ENCODE measurements at places on chromosomes 7 and 10.

DNA sequence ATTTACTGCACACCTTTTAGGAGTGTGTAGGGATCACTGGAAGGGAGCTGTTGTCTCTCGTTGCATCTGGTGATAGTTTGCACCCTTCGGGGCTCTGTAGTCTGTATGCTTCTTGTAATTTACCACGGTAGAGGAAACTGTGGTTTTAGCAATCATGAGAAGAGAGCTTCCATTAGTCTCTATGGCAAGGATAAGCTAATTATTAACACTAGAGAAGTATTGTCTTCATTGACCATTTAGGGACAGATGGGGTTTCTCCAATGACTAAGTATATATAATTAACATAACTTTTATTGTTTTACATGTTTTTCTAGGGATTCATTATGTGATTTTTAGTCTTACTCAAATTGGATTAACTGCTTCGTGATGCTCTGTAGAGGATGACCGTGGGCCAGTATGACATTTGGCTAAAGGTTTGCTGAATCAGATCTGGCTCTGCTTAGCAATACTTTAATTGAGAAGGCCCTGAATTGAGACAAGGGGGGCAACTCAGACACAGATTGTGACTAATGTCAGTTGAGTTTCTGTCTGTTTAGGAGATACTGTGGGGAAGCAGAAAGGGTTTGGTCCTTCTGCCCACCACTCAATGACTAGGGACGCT, 8.7 kb downstream of the SLC18A2 start:
- no peak for DNase-seq

DNA sequence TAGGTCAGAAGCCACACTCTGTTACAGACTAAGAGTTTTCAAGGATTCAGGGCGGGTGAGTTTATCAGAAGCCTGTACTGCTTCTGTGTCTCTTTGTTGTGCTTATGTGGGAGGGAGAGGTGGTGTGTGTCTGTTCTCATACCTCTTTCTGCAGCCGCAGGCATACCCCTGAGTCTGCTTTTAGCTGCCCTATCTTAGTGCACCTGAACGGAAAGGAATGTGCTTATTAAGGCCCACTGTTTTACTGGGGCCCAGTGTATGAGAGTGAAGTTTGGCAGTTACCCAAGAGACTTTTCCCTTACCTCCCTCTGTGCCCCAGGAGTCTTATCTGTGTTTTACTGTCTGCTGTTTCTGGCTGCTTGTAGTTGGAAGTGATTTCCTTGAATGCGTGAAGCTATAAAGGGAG, 104.3 kb downstream of the TYW1 start:
- no peak for DNase-seq

DNA sequence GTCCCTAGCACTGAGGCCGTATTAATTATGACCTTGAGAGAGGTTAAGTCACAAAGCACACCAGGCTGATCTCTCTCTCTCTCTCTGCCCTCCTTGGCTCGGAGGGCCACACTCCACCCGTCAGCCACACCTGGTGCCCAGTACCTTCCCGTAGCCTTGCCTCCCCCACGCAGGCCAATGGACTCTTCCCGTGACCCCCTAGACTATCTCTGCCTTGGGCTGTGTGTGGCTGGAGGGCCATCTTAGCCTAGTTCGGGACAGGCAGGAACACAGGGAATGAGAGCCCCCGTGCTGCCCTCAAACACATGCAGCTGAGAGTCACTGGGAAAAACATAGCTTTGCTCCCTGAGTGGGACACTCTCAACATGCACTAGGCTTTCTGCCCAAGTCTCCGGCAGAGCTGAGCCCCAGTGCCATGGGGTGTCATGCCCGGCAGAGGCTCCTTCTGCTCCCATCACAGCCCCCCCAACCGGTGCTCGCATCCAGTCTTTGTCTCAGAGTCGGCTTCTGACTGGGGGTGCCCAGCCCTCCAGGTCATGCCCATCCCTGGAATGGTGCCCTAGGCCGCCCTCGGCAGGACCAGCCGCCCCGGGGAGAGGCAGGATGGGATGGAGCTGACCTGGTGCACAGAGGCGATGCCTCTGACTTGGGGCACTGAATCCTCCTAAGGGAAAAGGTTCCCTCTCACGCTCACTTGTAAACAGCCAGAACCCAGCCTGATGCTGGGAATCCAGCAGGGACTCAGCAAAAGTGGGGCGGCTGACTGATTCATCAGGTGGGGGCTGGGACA, 63.0 kb downstream of the TCERG1L start:
- no peak for DNase-seq

GRCh38 chr10:131358741-131359442, 47.4 kb upstream of the TCERG1L start:
- DNase-seq, result no peak

- no peak for DNase-seq
Observed at GRCh38 chr10:8137272-8137681, 82.8 kb downstream of the GATA3 start.

DNA sequence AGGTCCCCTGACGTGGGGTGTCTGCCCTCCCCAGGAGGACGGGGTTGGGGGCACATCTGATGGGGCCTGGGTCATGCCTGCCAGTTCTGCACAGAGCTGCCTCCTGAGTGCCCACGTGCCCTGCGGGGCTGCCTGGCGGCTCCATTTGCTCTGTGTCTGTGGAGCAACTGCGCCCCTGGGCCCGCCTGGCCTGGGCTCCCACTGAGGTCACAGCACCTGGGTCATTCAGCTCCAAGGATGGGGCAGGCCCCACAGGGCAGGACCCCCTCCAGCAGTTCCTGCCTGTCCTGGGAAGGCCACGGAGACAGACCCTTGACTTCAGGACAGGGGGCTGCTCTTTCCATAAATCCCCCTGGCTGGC, 590.6 kb downstream of the PTPRN2 start:
- no peak for DNase-seq

DNA sequence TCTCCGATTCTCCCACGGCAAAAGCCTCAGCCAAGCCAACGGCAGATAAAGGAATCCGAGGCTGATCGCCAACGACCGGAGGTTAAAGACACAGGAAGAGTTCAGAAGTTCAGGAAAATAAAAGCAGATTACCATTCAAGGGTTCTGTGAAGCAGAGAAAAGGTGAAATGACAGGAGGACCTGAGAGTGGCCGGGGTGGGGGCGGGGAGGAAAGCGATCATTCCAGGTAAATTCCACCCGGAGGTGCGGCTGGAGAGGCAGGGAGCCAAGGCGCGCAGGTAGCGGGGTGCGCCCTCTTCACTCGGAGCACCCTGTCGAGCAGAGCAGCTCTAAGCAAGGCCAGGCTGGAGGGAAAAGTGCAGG, 35.3 kb upstream of the SEPHS1 start:
- no peak for DNase-seq

DNA sequence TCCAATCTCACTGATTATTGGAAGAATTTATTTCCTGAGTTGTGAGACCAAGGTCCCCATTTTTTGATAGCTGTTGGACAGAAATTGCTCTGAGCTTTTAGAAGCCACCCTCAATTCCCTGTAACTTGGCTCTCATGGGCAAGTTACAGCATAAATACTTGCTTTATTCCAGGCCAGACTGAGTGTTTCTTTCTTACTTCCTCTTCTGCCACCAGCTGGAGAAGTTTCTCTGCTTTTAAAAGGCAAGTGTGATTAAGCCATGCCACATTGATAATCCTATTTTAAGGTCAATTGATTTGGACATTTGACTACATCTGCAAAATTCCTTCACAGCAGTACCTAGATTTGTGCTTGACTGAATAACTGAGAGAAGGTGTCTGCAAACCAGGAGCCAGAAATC, 14.1 kb upstream of the TAS2R41 start:
- no peak for DNase-seq

GRCh38 chr10:102669206-102670064, 25.2 kb downstream of the TRIM8 start:
- peak; percentile 41 for DNase-seq

DNA sequence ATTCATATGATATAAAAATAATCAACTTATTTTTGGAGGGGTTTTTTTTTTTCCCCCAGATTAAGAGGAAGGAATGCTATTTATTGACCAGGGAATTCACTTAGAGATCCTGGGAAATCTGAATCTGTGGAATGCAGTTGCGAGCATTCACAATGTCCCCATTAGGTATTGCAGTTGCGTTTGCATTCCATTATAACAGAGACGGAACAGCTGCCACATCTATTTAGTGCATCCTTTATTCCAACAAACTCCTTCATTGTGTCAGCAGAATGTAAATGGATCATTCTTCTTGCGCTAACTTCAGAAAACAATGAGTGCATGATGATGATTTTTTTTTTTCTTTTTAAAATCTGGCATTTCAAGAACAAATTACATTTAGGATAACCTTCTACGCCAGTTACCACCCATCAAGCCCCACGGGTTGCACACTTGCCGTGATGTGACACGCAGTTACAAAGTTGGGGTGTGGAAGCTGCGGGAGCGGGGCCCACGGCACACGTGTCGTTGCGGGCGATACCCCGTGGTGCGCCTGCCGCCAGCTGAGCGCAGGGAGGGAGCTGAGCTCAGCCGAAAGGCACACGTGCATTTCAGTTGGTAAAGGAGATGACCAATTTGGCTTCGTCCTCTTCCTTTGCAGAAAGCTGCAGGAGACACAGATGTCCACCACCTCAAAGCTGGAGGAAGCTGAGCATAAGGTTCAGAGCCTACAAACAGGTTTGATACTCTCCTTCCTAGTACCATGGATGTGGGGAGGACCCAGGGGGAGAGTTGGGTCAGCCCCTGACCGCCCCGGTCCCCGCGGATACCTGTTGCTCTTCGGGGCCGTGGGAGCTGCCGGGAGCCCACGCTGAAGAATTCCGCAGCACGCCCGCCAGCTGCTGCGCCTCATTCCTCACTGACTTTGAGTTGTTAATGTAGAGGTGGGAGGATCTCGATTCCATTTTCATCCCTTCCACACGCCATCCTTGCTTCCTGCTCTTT, 175.3 kb upstream of the SH2B2 start:
- no peak for DNase-seq

DNA sequence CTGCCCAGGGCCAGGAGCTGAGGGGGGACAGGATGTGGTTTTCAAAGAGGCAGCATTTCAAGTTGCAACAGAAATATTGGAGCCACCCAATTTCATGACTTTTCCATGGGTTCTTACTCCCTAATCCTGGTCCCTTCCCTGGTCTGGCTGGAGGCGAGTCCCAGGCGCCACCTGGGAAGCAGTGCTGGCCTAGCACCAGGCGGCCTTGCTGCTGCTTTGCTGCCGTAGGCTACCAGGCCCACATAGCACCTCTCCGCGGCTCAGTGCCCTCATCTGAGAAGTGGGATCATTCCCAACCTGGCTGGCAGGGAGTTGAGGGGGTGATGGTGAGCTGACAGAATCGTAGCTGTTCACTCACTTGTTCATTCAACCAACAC, 33.7 kb downstream of the ZMIZ1 start:
- DNase-seq, result no peak

DNA sequence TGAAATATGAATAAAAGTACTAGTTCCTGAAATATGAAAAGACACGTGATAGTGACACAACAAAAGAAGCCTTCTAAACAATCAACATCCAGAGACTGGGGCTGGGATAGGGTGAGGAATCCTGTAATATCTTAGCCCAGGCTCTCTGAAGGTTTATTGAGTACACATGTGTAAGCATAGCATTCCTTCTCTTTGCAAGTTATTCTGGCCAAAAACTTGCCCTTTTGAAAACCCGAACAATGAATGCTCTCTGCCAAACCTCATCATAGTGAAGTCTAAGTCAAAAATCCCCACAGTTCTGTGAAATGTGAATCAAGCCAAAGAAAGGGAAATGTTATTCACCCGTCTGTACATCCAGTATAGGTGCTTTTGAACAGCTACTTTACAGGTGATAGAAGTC, 11.6 kb downstream of the SEMA3D start:
- peak; percentile 19 for DNase-seq
